GM12878 (cell line): ENCODE measurements at places on chromosomes 11 and 22. TPM values are rescaled to one million over a fixed set of nuclear protein-coding genes. Genes with fewer than 3 reads are reported as not detected.

- DNase-seq, result no peak
- no peaks in the 10 kb centered on the region; the same call in none of the 2 replicates for H3K36me3 ChIP-seq
- H3K4me3 ChIP-seq, result peak overlapping the region; percentile 71
- peak overlapping the region; percentile 98 for H3K27ac ChIP-seq
- H3K27me3 ChIP-seq, result no peaks in the 10 kb centered on the region
Measured at GRCh38 chr22:31637891-31638618, 24.0 kb downstream of the PISD start.

DNA sequence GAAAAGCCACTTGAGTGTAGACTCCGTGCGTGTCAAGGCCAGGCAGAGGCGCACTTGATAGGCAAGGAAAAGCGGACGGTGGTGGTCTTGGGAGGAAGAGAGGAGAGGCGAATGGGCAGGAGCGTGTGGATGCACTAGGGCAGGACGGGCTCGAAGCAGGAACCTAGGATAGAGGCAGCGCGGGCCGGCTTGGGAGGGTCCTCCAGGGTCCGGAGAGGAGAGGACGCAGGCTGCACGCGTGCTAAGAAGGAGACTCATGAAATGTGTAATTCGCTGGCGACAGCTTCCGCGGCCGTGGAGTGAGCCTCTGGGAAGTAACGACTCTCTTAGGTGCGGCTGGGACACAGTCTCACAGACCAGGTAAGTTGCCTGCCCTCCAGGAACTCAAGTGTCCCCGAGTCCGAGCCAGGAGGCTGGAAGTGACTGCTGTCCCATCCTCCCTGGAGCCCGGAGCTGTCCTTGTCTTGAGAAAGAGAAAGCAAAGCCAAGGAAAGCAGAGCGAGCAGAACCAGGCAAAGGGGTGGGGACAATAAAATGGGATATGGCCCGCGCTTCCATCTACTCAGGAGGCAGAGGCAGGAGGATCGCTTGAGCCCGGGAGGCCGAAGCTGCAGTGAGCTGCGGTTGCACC lies 874 bp upstream of the IL17RA start:
- H3K4me1 ChIP-seq, result peaks cover 19% of the 10 kb centered on the region
- DNase-seq, result no peak
- H3K36me3 ChIP-seq, result no peaks in the 10 kb centered on the region

- no peaks in the 10 kb centered on the region for H3K36me3 ChIP-seq
- H3K4me1 ChIP-seq, result no peaks in the 10 kb centered on the region
- H3K27me3 ChIP-seq, result peaks cover 9% of the 10 kb centered on the region; the same call in 1 of the 2 replicates
- H3K27ac ChIP-seq, result no peak overlapping the region
- H3K4me3 ChIP-seq, result no peak overlapping the region
- DNase-seq, result no peak
Measured at GRCh38 chr11:125270106-125270505, 105.6 kb downstream of the PKNOX2 start.

Gene HBE1
- total RNA-seq, result 0.82 and 2.7 TPM in 2 replicates

DNA sequence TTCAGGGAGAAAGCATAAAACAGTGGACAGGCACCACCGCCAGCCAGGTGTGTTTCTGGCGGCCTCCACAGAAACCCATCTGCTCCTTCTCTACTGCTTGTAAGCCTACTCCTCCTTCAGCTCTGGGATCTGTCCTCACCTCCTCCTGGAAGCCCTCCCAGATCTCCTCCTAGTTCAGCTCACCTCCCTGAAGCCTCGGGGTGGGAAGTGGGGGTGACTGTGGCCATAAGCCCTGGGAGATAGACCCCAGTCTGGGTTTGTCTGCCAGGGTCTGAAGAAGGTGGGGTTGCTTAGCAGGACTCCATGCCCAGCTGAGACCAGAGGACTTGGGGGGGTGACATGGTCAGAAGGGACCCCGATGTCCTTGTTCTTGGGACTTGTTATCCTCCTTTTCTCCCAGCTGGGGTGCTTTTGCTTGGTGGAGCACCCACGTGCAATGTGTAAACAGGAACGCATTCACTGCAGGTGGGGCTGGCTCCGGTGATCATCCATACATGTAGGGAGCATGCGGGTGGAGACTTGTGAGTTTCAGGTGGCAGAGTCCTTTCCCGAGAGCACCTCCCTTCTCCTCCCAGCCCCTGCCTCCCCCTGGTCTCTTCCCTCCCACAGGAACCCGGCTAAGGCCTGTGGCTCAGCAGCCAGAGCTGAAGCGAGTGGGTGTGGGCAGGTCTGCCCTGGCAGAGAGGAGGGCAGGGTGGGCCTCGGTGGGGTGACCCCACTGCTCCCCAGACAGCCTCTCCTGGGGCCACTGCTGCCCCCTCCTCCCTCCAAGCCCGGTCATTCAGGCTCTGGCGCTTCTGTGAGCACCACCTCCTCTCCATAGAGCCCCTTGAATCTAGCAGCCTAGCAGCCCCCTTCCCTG lies 25.9 kb downstream of the MRGPRG start:
- H3K27ac ChIP-seq, result no peak overlapping the region
- DNase-seq, result no peak
- H3K27me3 ChIP-seq, result no peaks in the 10 kb centered on the region; the same call in 1 of the 2 replicates
- H3K4me3 ChIP-seq, result no peak overlapping the region

GRCh38 chr11:47864901-47865300 lies 16.8 kb upstream of the NUP160 start:
- H3K36me3 ChIP-seq, result no peaks in the 10 kb centered on the region
- peak overlapping the region; percentile 35; the same call in 1 of the 2 replicates for H3K4me3 ChIP-seq
- H3K27ac ChIP-seq, result peak overlapping the region; percentile 67

Gene MS4A1
- total RNA-seq, result 464 and 482 TPM in 2 replicates

DNA sequence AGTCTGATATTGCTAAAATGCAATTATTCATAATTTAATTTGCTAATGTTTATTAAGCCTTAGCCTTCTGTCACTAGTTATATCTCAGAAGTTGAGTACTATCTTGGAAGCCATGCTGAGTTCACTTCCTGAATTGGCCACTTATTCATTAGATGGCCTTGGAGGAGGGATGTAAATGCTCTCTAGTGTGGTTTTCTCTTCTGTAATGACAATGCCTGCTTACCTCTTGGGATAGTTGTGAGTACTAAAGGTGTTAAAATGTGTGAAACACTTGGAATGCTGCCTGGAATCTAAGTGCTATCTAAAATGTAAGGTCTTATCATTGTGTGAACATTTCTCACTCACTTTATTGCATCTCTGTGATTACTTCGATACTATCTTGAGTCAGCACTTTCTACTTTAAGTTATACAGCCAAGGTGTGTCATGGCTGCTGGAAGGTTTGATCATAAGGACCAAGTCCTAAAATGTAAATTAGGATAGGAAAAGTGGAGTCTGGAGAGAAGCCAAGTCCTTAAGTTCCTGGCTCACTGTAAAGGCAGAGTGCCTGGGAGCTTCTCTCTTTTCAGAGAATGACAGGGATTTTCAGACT lies 12.4 kb downstream of the GLYATL2 start:
- no peaks in the 10 kb centered on the region for H3K4me1 ChIP-seq
- H3K27me3 ChIP-seq, result no peaks in the 10 kb centered on the region
- H3K4me3 ChIP-seq, result no peak overlapping the region
- H3K27ac ChIP-seq, result no peak overlapping the region

Gene LIMK2
- total RNA-seq, result 33.5 and 40.4 TPM in 2 replicates

GRCh38 chr11:35600331-35600838 lies 17.9 kb upstream of the FJX1 start:
- no peak for DNase-seq
- H3K36me3 ChIP-seq, result no peaks in the 10 kb centered on the region

DNA sequence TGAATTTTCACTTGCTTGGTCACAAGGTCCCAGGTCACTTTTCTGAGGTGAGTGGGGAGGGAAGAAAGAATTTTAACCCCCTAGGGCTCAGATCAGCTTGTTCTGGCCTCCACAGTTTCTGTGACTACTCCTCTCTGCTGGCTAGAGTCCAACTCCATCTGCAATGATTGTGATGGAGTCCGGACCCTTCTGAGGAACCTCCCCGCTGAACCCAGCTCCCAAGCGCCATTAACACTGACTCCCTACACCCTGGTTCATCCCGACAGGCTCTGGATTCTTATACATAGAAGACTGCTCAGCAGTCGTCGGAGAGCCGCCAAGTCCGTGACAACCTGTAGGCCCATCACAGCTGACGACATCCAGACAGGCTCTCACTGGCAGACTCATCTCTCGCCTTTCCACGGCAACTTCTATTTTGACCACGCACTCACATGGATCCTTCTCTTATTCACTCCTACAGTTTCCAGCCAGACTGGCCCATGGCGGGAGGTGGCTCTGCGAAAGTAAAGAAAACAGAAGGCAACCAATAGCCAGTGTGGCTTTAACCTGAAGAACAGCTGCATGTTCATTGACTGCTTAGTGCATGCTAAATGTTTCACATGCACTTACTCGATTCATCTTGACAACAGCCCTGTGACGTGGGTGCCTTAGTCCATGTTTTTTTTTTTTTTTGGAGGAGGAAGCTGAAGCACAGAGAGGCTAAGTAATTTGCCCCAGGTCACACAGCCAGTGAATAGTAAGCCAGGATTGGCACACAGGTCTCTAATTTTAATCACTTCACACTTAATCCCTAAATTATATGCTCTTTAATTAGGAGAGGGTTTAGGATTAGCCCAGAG lies 68.0 kb upstream of the PRDM11 start:
- H3K27ac ChIP-seq, result no peak overlapping the region
- DNase-seq, result no peak
- no peak overlapping the region for H3K4me3 ChIP-seq
- peaks cover 25% of the 10 kb centered on the region for H3K4me1 ChIP-seq
- no peaks in the 10 kb centered on the region for H3K36me3 ChIP-seq

DNA sequence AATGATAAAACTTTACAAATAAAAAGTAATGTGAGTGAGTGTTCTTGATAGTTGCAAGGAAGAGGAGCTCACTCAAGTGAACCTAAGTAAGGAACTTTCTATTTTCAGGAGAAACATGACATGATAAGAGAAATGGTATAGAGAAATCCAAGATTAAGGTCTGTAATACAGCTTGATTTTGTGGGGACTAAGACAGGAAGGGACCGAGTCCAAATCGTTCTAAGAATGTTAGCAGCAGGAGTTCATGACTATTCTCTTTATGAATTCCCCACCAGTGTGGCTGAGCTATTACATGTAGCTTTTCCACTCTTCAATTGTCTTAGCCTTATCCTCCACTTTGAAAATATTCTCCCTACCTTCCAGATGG lies 698.6 kb upstream of the ARHGAP42 start:
- no peak for DNase-seq
- no peak overlapping the region for H3K27ac ChIP-seq
- H3K4me1 ChIP-seq, result no peaks in the 10 kb centered on the region
- no peaks in the 10 kb centered on the region for H3K36me3 ChIP-seq
- no peaks in the 10 kb centered on the region for H3K27me3 ChIP-seq
- no peak overlapping the region for H3K4me3 ChIP-seq

Gene RAB3IL1
- total RNA-seq, result 0.11 TPM in 1 of 2 replicates, not detected in the other

Gene GAL
- not detected in 2 replicates for total RNA-seq

DNA sequence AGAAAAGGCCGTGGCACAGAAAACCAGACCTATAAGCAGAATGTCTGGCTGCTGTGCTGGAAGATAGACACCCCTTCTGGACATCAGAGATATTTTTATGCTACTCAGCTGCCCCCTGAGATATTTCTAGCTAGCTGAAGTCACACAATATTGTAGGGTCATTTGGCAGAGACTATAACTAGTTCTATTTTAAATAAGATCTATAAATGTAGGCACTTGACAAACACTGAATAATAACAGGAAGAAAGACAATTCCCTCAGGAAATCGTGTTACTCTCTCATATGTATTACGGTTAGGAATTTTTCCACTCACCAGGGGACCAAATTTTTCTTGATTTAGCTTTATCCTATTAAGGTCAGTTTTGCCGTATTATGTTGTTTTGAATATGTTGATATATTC lies 845.4 kb downstream of the OPCML start:
- no peaks in the 10 kb centered on the region for H3K27me3 ChIP-seq
- no peak overlapping the region for H3K4me3 ChIP-seq
- no peaks in the 10 kb centered on the region for H3K36me3 ChIP-seq
- H3K4me1 ChIP-seq, result no peaks in the 10 kb centered on the region
- DNase-seq, result no peak

DNA sequence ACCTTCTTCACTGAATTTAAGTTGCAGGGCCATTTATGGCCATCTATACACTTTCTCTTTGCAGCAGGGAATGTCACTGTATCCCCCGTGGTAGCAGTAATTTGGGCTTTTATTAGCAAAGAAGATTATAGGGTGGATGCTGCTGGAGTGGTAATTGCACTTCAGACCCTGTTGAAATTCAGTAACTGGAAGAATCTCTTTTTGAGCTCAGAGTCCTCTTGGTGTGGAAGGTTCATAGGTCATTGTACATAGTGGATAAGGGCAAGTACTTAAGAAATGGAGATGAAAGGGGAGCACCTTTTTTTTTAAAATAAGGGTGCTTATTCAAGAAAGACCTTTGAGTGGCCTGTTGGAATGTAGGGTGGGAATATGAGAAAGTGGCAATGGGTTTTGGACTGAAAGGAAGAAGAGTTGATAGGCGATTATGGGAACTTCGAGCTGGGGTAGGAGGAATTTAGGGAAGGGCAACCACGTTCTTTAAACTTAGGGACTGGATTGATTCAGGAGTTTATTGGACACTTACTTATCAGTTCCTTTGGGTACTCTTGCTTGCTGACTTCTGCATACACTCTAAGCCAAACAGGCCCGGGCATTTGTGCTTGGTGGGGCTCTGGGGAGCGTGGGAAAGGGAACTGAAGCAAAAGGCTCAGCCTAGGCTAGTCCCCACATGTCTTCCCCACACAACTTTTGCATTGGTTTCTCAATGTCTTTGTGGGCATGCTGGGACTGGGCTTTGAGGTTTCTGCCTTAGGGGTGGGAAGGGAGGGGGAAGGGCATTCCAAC lies 26.5 kb downstream of the CTNND1 start:
- H3K4me1 ChIP-seq, result peaks cover 55% of the 10 kb centered on the region
- DNase-seq, result peak; percentile 70
- H3K27me3 ChIP-seq, result no peaks in the 10 kb centered on the region
- no peak overlapping the region for H3K4me3 ChIP-seq
- H3K27ac ChIP-seq, result peak overlapping the region; percentile 78

DNA sequence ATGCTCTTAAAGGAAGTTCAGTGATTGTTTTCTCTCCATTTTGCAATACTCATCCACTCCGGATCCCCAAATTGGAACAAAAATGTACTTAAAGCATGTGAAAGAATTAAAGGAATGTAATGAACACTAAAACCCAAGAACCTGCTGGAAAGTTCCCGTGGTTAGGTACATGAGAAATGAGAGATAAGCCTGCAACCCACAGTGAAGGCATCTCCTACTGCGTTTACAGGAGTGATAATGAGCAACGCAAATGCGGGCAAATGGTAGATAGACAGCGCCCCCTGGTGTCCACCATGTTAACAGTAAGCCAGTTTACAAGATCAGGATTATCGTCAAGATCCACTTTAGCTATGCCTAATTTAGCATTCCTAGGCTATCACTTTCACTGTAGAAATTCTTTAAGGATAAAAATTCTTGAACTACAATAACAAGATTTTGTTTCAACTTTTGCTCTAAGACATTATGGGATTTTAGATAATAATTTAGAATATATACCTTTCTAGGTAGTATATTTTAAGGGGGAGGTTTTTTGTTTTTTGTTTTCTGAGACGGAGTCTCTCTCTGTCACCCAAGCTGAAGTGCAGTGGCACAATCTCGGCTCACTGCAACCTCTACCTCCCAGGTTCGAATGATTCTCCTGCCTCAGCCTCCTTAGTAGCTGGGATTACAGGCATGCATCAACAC lies 29.9 kb downstream of the ALG9 start:
- no peak overlapping the region for H3K4me3 ChIP-seq
- no peaks in the 10 kb centered on the region for H3K36me3 ChIP-seq
- H3K27ac ChIP-seq, result no peak overlapping the region
- no peaks in the 10 kb centered on the region for H3K27me3 ChIP-seq
